A549 treated with CORT108297 at 1 μM for 4 hours (cell line): ENCODE measurements at places on chromosomes 1 and 21. TPM values are rescaled to one million over a fixed set of nuclear protein-coding genes. Genes with fewer than 3 reads are reported as not detected.

The CLDN17 gene
- not detected in 5 replicates for total RNA-seq

The ETNK2 gene
- 3.7 to 4.5 TPM (median 4.2 TPM) in 5 replicates for total RNA-seq

The PADI3 gene
- 1.1 to 1.7 TPM (median 1.5 TPM) in 5 replicates for total RNA-seq

The LAMB3 gene
- total RNA-seq = 20.5 to 25.5 TPM (median 22.0 TPM) in 5 replicates

The GJA9 gene
- not detected in 5 replicates for total RNA-seq

The ANKRD35 gene
- not detected in 5 replicates for total RNA-seq

The KCNE2 gene
- total RNA-seq = not detected in 5 replicates

The PTPN7 gene
- total RNA-seq = 0.07 to 0.10 TPM in 2 of 5 replicates, not detected in the others

The GALE gene
- 66.6 to 81.1 TPM (median 78.8 TPM) in 5 replicates for total RNA-seq

The CFAP141 gene
- 0.29 TPM in 1 of 5 replicates, not detected in the others for total RNA-seq

The MAP3K21 gene
- total RNA-seq = 8.6 to 11.8 TPM (median 10.9 TPM) in 5 replicates

The S100A8 gene
- total RNA-seq = not detected in 5 replicates

The CASQ2 gene
- total RNA-seq = not detected in 5 replicates

The ECE1 gene
- 50.3 to 69.2 TPM (median 60.6 TPM) in 5 replicates for total RNA-seq

The RGS4 gene
- total RNA-seq = 0.13 to 0.23 TPM in 2 of 5 replicates, not detected in the others

The FMO2 gene
- total RNA-seq = not detected in 5 replicates

The CD5L gene
- total RNA-seq = not detected in 5 replicates

The PROX1 gene
- 0.03 to 0.12 TPM (median 0.03 TPM) in 5 replicates for total RNA-seq

The CR1L gene
- 0.16 TPM in 1 of 5 replicates, not detected in the others for total RNA-seq

The RAB25 gene
- total RNA-seq = 0.21 TPM in 1 of 5 replicates, not detected in the others

The PERM1 gene
- 0.07 to 0.24 TPM (median 0.14 TPM) in 4 of 5 replicates, not detected in the other for total RNA-seq

The PAPPA2 gene
- 0.01 to 0.02 TPM (median 0.01 TPM) in 4 of 5 replicates, not detected in the other for total RNA-seq

The CSF1 gene
- total RNA-seq = 19.9 to 24.6 TPM (median 23.9 TPM) in 5 replicates

The MUL1 gene
- total RNA-seq = 39.6 to 43.6 TPM (median 42.3 TPM) in 5 replicates

The LINGO4 gene
- not detected in 5 replicates for total RNA-seq

The SLC22A15 gene
- total RNA-seq = 0.50 to 0.93 TPM (median 0.66 TPM) in 5 replicates

The EXO5 gene
- total RNA-seq = 3.9 to 4.8 TPM (median 4.4 TPM) in 5 replicates

The TCHH gene
- total RNA-seq = 0.20 to 0.26 TPM (median 0.24 TPM) in 5 replicates

The RASAL2 gene
- 16.4 to 23.6 TPM (median 17.8 TPM) in 5 replicates for total RNA-seq

The SRM gene
- total RNA-seq = 143 to 241 TPM (median 214 TPM) in 5 replicates

The VTCN1 gene
- total RNA-seq = 0.05 to 0.10 TPM (median 0.07 TPM) in 4 of 5 replicates, not detected in the other

The ZSCAN20 gene
- 1.7 to 2.3 TPM (median 1.9 TPM) in 5 replicates for total RNA-seq

The RUNX1 gene
- total RNA-seq = 7.7 to 10.6 TPM (median 10.1 TPM) in 5 replicates

The KAZN gene
- total RNA-seq = 3.3 to 4.2 TPM (median 3.7 TPM) in 5 replicates

The INAVA gene
- 33.0 to 46.6 TPM (median 40.1 TPM) in 5 replicates for total RNA-seq

The NHLH1 gene
- 0.23 to 0.74 TPM (median 0.37 TPM) in 5 replicates for total RNA-seq

The CAPN8 gene
- total RNA-seq = 0.57 to 0.88 TPM (median 0.74 TPM) in 5 replicates

The TFB2M gene
- 36.6 to 45.4 TPM (median 37.8 TPM) in 5 replicates for total RNA-seq

The OR2L2 gene
- total RNA-seq = not detected in 5 replicates

The KANK4 gene
- total RNA-seq = 0.24 to 0.65 TPM (median 0.36 TPM) in 5 replicates
